ENCODE measurements at places on chromosomes 4 and X.
A peak's percentile ranks its signal among the peaks of the same experiment; 100 is the strongest.

DNA sequence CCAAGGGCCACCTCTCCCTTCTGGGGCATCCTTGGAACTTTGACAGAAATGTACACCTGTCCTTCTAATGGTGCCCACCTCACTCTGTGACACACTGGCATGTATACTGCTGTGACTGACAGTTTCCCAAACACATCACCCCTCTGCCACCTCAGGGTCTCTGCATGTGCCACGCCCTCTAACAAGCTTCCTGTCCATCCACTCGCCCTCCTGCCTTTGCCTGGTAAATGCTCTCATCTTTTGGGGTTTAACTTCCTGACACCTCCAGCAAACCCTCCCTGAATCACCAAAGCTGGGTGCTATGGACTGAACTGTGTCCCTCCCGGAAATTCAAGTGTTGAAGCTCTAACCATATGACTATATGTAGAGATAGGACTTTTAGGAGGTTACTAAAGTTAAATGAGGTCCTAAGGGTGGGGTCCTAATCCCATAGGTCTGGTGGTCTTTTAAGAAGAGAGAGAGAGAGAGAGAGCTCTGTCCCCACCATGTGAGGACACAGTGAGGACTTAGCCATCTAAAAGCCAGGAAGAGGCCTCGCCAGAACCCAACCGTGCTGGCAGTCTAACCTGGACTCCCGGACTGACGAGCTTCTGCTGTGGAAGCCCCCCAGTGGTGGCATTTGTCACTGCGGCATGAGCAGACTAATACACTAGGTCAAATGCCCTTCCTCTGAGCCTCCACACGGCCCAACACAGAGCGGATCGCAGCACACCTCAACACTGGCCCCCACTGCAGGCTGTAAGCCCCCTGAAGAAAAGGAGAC, 95.6 kb downstream of the AFAP1 start:
- DNase-seq = peak; percentile 53

- DNase-seq = no peak
These were observed 18.6 kb upstream of the SETD7 start for GRCh38 chr4:139574641-139575040.

GRCh38 chr4:84179409-84179808, 319.7 kb downstream of the NKX6-1 start:
- no peak for DNase-seq

- no peak for DNase-seq
These were observed 8.4 kb upstream of the ELF4 start for GRCh38 chrX:130118441-130119311.

DNA sequence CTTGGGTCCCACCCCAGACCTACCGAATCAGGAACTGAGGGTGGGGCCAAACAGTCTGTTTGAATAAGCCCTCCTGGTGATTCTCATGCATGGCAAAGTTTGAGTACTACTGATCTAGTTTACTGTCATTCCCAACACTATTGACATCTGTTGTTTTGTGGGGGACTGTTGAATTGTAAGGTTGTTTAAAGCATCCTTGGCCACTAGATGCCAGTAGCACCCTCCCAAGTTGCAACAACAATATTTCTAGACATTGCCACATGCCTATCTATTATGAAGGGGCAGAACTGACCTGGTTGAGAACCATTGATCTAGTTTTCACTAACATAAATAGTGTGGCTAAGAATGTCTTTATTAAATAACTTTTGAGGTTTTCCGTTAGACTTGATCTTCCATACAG, 15.1 kb downstream of the TAF9B start:
- no peak for DNase-seq

- DNase-seq = no peak
These were observed 53.9 kb upstream of the MMAA start for GRCh38 chr4:145565328-145565727.

DNA sequence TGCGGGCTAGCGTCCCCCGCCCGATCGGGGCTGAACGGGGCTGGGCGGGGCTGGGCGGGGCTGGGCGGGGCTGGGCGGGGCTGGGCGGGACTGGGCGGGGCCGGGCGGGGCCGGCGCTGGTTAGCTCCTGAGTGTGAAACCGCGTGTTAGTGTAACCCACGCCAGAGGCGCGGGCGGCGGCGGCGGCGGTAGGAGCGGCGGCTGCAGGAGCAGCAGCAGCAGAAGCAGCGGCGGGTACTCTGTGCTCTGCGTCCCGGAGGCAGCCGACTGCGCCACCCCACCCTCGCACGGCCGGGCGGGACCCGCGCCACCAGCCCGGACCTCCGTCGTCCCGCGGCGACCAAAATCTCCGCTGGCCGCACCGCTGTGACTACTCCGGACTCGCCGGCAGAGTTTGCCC, 128.1 kb downstream of the LAS1L start:
- no peak for DNase-seq

- DNase-seq = no peak
These were observed 69.5 kb downstream of the FRYL start for GRCh38 chr4:48710446-48711209.

GRCh38 chrX:153957224-153957623, 12.8 kb upstream of the RENBP start:
- DNase-seq = no peak

DNA sequence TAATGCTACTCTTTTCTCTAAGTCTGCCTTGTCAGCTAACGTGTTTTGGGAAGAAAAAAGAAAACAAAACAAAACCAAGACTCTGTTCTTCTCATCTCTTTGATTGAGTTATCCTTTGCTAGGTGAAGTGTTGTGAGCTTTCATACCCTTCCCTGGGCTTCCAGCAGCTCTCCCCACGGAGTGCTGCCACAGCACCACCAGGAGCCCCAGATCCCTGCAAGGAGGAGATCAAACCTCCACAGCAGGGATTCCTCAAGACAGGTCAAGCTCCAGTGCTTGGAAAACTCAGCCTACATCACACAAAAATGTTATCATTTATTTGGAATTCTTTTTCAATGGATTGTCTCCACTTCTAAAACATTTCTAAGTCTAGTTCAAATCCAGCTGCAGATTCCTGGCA, 1981.9 kb upstream of the TENM3 start:
- DNase-seq = no peak

DNA sequence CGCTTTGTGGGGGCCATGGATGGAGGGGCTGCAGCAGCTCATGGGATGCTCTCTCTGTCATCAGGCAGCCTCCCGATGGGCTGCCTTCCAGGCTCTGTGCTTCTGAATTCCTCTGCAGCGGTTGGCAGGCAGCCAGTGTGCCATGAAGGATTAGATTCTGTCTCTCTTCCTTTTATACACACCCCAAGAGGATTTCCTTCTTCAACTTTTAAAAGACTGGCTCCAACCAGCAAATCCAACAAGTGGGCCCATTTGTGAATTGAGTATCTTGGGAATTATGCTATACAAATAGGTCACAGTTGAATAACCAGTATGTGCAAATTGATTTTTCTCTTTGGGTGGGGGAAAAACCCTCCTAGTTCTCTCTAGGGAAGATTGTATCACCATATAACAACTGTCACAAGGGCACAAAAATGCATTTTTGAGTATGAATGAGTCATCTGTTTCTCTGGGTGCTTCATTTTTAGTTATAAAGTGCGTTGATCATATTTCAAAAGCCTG, 96.8 kb upstream of the FAT1 start:
- DNase-seq = no peak

- DNase-seq = no peak
These were observed 1279.7 kb upstream of the ADGRL3 start for GRCh38 chr4:59920416-59920815.

- no peak for DNase-seq
These were observed 13.4 kb downstream of the RBMX2 start for GRCh38 chrX:130415201-130415600.

DNA sequence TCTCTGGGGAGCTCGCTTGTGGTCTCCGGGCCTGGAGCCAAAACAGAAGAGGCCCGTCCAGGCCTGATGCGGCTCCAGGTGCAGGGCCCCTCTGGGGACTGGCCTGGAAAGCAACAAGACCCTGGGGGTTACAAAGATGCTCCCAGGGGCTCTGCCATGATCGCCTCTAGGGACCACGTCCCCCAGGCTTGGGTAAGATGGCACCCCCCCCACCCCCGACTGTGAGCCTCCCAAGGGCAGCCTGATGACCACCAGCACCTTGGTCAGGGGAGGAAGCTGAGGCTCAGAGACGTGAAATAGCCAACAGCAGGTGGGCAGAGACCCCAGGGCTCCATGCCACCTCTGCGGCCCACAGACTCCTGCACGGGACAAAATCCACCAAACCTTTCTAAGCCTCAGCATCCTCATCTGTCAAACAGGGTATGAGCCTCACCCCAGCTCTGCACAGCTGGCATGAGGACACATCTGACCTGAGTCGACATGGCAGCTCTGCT, 25.4 kb downstream of the C4orf50 start:
- DNase-seq = no peak
